ENCODE measurements at places on chromosomes 5 and 9.

GRCh38 chr9:132160802-132161742, 786 bp upstream of the NTNG2 start:
- H3K36me3 ChIP-seq = no peaks in the 10 kb centered on the region
- peaks cover 12% of the 10 kb centered on the region for H3K27me3 ChIP-seq
- H3K4me1 ChIP-seq = peaks cover 15% of the 10 kb centered on the region
- peak overlapping the region; percentile 19 for H3K27ac ChIP-seq

DNA sequence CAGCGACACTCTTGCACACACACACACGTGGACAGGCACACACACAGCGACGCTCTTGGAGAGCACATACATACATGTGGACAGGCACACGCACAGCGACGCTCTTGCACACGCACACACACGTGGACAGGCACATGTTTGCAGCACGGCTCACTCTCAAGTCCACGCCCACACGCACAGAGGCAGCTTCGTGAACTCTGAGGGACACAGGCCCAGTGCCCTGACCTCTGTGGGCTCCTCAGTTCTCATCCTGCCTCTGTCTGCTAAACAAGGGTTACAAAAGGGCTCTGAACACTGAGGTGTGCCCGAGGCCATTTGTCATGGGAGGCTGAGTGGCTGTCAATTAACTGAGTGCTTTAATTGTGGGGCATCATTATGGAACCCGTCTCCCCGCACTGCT, 558.8 kb upstream of the ADAMTS16 start:
- no peak overlapping the region for H3K4me3 ChIP-seq
- no peak overlapping the region for H3K27ac ChIP-seq
- H3K27me3 ChIP-seq = no peaks in the 10 kb centered on the region
- no peak for DNase-seq
- H3K36me3 ChIP-seq = no peaks in the 10 kb centered on the region
- H3K4me1 ChIP-seq = no peaks in the 10 kb centered on the region

DNA sequence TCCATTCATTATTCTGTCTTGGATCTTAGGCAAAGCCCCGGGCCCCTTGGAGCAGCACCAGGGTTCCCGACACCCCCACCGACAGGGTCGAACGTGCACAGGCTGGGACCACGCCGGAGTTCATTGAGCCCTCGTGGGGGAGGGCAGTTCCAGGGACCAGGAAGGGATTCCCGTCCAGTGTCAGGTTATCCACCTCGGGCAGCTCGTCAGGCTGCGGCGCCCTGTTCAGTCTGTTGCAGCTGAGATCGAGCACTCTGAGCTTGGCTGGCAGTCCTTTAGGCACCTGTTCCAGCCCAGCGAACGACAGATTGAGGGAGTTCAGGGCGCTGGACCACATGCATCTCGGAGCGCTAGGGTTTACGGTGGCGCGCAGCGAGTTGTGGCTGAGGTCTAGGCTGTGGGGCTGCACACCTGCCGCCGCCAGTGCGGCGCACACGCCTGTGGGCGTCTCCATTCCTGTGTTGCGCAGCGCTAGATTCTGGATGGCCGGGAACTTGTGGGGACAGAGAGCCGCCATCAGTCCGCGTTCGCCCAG, 1.1 kb downstream of the CD14 start:
- H3K4me3 ChIP-seq = peak overlapping the region; percentile 73
- H3K27ac ChIP-seq = peak overlapping the region; percentile 41
- no peaks in the 10 kb centered on the region for H3K27me3 ChIP-seq
- H3K36me3 ChIP-seq = no peaks in the 10 kb centered on the region
- DNase-seq = peak; percentile 42

GRCh38 chr5:149857499-149857898, 87.1 kb downstream of the PDE6A start:
- H3K4me1 ChIP-seq = peaks cover 11% of the 10 kb centered on the region
- no peaks in the 10 kb centered on the region for H3K36me3 ChIP-seq
- no peak for DNase-seq
- H3K27me3 ChIP-seq = no peaks in the 10 kb centered on the region

- no peak for DNase-seq
- H3K4me3 ChIP-seq = no peak overlapping the region
Observed at GRCh38 chr9:123423311-123423640, 67.3 kb downstream of the CRB2 start.

DNA sequence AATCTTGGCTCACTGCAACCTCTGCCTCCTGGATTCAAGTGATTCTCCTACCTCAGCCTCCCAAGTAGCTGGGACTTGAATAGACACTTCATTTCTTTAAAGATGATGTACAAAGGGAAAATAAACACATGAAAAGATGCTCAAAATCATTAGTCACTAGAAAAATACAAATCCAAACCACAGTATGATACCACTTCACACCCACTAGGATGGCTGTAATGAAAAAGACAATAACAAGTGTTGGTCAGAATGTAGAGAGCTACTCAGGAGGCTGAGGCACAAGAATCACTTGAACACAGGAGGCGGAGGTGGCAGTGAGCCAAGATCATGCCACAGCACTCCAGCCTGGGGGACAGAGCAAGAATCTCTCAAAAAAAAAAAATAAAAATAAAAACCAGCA, 13.0 kb downstream of the F2RL2 start:
- peaks cover 43% of the 10 kb centered on the region for H3K36me3 ChIP-seq
- H3K27me3 ChIP-seq = no peaks in the 10 kb centered on the region
- H3K4me1 ChIP-seq = peaks cover 16% of the 10 kb centered on the region
- H3K4me3 ChIP-seq = no peak overlapping the region

GRCh38 chr9:129752900-129753729, at the start of gene PTGES:
PTGES (minus strand) TSS chr9:129753042; CDS start chr9:129753012, 30 bp downstream.
- no peaks in the 10 kb centered on the region for H3K36me3 ChIP-seq
- H3K27ac ChIP-seq = no peak within 1 kb of the TSS
- H3K27me3 ChIP-seq = no peaks in the 10 kb centered on the region
- H3K4me3 ChIP-seq = no peak within 1 kb of the TSS

- H3K4me3 ChIP-seq = no peak overlapping the region
- DNase-seq = no peak
- H3K4me1 ChIP-seq = no peaks in the 10 kb centered on the region
- no peak overlapping the region for H3K27ac ChIP-seq
- no peaks in the 10 kb centered on the region for H3K36me3 ChIP-seq
Observed at GRCh38 chr9:24296124-24296523, 249.6 kb downstream of the IZUMO3 start.

DNA sequence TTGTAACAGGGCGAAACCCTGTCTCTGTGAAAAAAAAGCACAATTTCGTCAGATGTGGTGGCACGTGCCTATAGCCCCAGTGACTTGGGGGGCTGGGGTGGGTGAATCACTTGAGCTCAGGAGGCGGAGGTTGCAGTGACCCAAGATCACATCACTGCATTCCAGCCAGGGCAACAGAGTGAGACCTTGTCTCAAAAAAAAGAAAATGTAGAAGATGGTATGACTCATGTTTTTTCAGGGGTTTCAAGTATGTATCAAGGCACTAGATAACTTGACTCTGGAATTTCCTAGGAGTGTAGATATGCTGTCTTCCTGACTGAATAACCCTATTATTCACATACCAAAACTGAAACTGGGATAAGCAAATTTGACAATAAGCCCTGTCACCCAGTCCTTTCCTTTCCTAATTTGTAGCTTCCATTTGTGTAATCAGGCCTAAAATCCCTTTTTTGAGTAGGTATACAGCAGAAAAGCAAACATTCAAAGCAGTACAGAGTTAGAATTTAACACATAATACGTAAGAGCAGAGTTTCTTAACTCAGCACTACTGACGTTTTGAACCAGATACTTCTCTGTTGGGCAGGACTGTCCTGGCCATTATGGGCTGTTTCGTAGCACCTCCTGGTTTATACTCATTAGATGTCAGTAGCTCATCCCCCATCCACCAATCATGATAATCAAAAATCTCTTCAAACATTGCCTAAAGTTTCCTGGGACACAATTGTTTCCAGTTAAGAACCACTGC, 17.3 kb upstream of the ANKRD18B start:
- no peak overlapping the region for H3K4me3 ChIP-seq
- no peak overlapping the region for H3K27ac ChIP-seq
- H3K36me3 ChIP-seq = no peaks in the 10 kb centered on the region
- no peak for DNase-seq

GRCh38 chr5:82777106-82777505, 300.1 kb downstream of the TMEM167A start:
- H3K27me3 ChIP-seq = no peaks in the 10 kb centered on the region
- H3K4me1 ChIP-seq = no peaks in the 10 kb centered on the region
- no peak overlapping the region for H3K4me3 ChIP-seq
- no peak for DNase-seq
- H3K27ac ChIP-seq = no peak overlapping the region

- H3K36me3 ChIP-seq = no peaks in the 10 kb centered on the region
- H3K27me3 ChIP-seq = no peaks in the 10 kb centered on the region
- H3K4me3 ChIP-seq = no peak overlapping the region
- no peaks in the 10 kb centered on the region for H3K4me1 ChIP-seq
- no peak overlapping the region for H3K27ac ChIP-seq
Observed at GRCh38 chr9:87517732-87518131, 20.1 kb downstream of the DAPK1 start.

- H3K4me3 ChIP-seq = no peak overlapping the region
- no peaks in the 10 kb centered on the region for H3K4me1 ChIP-seq
- DNase-seq = no peak
- no peak overlapping the region for H3K27ac ChIP-seq
- no peaks in the 10 kb centered on the region for H3K36me3 ChIP-seq
Observed at GRCh38 chr5:149403923-149404745, 25.0 kb upstream of the IL17B start.

DNA sequence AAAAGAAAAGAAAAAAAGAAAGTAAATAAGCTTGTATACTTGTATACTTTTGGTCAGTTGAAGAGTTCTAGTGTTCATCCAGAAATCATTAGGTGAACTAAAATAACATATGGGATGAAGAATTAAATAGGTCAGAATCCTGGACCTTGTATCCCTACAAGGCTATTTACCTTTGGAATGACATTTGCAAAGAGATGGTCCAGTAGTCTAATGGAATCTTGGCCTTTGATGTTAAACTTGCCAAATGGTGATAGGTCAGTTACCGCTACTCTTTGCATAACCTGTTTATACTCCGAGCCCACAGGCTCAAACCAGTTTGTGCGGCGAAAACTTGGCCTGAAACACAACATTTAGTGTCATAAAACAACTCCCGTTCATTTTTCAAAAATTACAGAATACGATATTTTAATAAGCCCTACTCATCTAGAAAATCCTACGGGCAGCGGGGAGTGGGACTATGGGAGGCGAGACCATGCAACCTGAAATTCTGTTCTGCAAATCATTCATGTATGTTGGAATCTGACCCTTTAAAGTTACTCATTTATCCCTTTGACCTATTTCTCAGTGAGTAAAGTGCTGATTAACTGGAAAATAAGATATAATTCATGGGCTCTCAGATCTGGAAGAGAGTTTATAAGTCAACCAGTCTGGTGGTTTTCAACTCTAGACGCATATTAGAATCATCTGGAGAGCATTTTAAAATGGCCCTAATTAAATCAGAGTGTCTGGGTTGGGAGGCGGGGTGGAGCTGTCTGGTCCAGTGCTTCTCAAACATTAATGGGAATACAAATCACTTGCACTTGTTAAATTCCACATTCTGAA, 38.6 kb downstream of the DMGDH start:
- no peaks in the 10 kb centered on the region for H3K4me1 ChIP-seq
- H3K27ac ChIP-seq = no peak overlapping the region
- no peaks in the 10 kb centered on the region for H3K27me3 ChIP-seq

GRCh38 chr9:15584379-15584778, 31.5 kb downstream of the CCDC171 start:
- peaks cover 5% of the 10 kb centered on the region for H3K4me1 ChIP-seq
- DNase-seq = no peak
- no peaks in the 10 kb centered on the region for H3K36me3 ChIP-seq
- no peak overlapping the region for H3K4me3 ChIP-seq
- no peak overlapping the region for H3K27ac ChIP-seq

GRCh38 chr9:5671711-5672353, 42.9 kb downstream of the RIC1 start:
- peak; percentile 71 for DNase-seq
- H3K27me3 ChIP-seq = no peaks in the 10 kb centered on the region
- H3K4me3 ChIP-seq = no peak overlapping the region

All from CD4-positive, alpha-beta memory T cell (primary cell).